Cardiac atrium fibroblast (primary cell): ENCODE measurements at places on chromosomes 6 and 20. TPM values are rescaled to one million over a fixed set of nuclear protein-coding genes. Genes with fewer than 3 reads are reported as not detected.

Gene SEMG1
- total RNA-seq = not detected in 2 replicates

Gene UBR2
- total RNA-seq = 13.6 and 14.3 TPM in 2 replicates

Gene HTR1E
- not detected in 2 replicates for total RNA-seq

Gene MROH8
- total RNA-seq = 0.36 and 1.9 TPM in 2 replicates

Gene FAM209B
- not detected in 2 replicates for total RNA-seq

Gene TBX18
- 45.5 and 52.2 TPM in 2 replicates for total RNA-seq

Gene CNR1
- 3.2 and 16.8 TPM in 2 replicates for total RNA-seq

Gene ZSCAN16
- 3.4 TPM in 1 of 2 replicates, not detected in the other for total RNA-seq

Gene FILIP1
- 2.7 and 5.7 TPM in 2 replicates for total RNA-seq

Gene OR2J3
- total RNA-seq = not detected in 2 replicates

Gene PNLDC1
- not detected in 2 replicates for total RNA-seq

Gene DOK5
- 9.9 and 17.7 TPM in 2 replicates for total RNA-seq

Gene TGM2
- total RNA-seq = 43.0 and 85.5 TPM in 2 replicates

Gene STMND1
- not detected in 2 replicates for total RNA-seq

Gene BPIFB6
- not detected in 2 replicates for total RNA-seq

Gene CST1
- not detected in 2 replicates for total RNA-seq

Gene MAP7
- total RNA-seq = 0.32 and 0.90 TPM in 2 replicates

Gene TSBP1
- not detected in 2 replicates for total RNA-seq

Gene CYP24A1
- total RNA-seq = not detected in 2 replicates

Gene MYCT1
- total RNA-seq = 2.7 and 6.3 TPM in 2 replicates

Gene DEF6
- 1.1 TPM in 1 of 2 replicates, not detected in the other for total RNA-seq

Gene BEND6
- total RNA-seq = 3.2 and 4.0 TPM in 2 replicates

Gene ARMC12
- total RNA-seq = 0.49 TPM in 1 of 2 replicates, not detected in the other

Gene EMILIN3
- 0.18 TPM in 1 of 2 replicates, not detected in the other for total RNA-seq

Gene GPSM3
- 7.0 and 7.4 TPM in 2 replicates for total RNA-seq

Gene FAM217A
- not detected in 2 replicates for total RNA-seq

Gene SLC17A3
- not detected in 2 replicates for total RNA-seq

Gene LAMA5
- 154 and 169 TPM in 2 replicates for total RNA-seq

Gene POM121L2
- total RNA-seq = not detected in 2 replicates

Gene IRAK1BP1
- total RNA-seq = 1.6 and 3.2 TPM in 2 replicates

Gene FAM162B
- total RNA-seq = 2.3 and 5.4 TPM in 2 replicates

Gene RIMS1
- total RNA-seq = not detected in 2 replicates

Gene OGFRL1
- 25.6 and 30.3 TPM in 2 replicates for total RNA-seq

Gene PKIG
- 72.0 and 74.2 TPM in 2 replicates for total RNA-seq

Gene WFDC2
- not detected in 2 replicates for total RNA-seq
